EH (cell line): ENCODE measurements at places on chromosomes 11 and 22.

DNA sequence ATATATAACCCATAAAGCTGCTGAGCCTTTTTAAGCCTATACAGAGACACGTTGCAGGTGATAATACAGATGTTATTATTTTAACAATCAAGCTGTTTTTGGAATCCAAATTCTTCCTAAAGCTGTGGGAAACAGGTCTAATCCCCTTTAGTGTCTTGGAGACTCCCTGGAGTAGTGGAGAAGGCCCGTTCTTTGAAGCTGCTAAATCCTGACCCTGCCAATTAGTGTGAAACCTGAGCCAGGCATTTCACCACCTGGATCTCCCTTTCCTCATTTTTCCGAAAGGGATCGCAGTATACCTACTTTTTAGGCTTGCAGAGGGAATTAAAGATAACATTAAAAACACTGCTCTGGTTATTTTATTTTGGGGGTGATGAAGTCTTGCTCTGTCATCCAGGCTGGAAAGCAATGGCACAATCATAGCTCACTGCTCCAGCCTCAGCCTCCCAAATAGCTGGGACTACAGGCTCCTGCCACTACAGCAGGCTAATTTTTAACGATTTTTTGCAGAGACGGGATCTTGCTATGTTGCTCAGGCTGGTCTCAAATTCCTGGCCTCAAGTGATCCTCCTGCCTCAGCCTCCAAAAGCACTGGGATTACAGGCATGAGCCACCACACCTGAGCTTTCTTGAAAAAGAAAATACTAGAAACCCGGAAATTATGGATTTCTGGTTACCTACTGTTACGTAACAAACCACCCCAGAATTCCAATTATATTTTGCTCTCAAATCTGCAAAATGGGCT lies 1.7 kb upstream of the EIF4ENIF1 start:
- no peak for DNase-seq

DNA sequence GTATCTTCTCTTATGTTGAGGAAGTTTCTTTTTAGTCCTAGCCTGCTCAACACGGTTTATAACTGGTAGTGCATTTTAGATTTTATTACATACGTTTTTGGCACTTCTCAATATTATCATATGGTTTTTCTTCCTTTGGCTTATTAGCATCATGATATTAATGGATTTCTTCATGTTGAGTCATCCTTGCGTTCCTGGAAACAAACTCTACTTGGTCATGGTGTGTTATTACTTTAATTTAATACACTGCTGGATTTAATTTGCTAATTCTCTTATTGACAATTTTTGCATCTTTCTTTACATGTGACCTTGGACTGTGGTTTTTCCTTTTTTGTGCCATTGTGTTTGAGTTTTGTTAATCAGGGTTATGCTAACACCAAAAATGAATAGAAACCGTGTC lies 20.5 kb downstream of the IGF2 start:
- DNase-seq = peak; percentile 27

- DNase-seq = no peak
These were observed 39.5 kb upstream of the CUL5 start for GRCh38 chr11:107969219-107969618.

GRCh38 chr11:72570893-72571661 lies 103.1 kb downstream of the PDE2A start:
- no peak for DNase-seq

DNA sequence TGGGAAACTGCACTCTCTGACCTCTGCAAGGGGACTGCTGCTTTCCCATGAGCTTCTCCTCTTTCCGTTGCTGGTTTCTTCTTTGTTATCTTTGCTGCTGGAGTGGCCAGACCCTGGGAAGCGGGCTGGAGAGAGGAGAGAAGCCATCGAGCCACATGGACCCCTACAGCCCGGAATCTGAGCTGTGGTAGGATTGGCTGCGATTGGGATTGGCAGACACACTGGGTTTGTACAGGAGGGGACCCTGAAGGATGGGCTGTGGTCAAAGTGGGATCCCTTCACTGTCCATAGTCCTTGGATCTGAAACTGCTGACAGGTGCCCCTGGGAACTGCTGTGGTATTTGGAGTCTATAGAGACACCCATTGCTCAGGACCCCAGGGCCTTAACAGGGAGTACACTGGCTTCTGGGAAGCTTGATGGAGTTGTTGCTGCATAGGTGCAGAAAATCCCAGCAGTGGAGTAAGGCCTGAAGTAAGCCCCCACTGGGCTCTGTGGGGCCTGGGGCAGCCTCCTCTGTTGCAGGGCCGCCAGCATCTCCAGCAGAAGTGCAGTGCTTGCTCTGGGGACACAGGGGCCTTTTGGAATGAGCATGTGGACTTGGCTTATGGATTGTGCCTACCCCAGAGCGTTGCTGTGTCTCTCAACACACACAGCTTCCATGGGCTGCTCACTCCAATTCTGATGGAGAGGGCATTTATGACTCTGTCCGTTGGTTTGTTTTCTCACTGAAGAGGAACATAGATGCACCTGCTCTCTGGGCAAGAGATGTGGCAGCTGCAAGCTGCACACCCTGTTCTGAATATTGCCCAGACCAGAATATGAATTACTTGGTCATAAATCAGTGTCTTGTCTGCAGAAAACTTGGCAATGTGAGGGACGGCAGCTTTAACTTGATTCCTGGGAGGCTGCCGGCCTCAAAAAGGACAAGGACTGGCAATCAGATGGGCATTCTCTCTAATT lies 32.0 kb downstream of the BCR start:
- DNase-seq = no peak

- peak; percentile 94 for DNase-seq
These were observed 4.4 kb upstream of the PGAP2 start for GRCh38 chr11:3803726-3804495.

DNA sequence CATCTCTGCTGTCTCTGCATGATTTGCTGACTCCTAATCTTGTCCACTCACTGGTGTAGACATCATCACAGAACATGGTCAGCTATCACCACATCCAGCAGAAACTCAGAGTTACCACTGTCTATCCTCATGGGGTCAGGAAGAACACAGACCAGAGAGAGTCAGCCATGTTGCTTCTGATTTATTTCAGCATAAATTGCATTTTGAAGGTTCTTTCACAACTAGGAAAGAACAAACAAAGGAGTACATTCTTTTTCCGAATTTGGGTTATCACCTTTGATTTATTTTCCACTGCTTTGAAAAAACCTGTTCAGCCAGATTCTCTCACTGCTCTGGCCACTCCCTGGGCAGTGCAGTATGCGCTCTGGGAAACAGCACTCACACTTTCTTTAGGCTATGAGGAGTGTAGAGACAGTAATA lies 172.0 kb upstream of the MTMR2 start:
- DNase-seq = no peak

GRCh38 chr22:45585946-45586540 lies 83.4 kb downstream of the FBLN1 start:
- no peak for DNase-seq

DNA sequence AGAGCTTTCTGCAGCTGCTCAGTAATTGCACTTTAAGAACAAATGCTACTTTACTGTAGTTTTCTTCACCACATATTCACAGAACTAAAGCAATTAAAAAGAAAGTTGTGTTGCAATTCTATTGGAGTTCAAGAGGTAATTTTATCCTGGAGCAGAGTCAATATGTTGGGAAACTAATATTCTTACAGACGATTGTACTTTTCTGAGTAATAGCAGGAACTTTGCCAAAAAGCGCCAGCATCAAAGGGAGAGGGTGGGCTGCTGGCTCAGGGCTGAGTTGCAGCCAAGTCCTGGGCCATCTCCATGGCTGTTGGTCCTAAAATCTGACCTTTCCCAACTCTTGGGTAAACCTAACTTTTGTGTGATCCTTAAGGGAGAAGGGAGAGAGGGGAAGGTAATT lies 73.6 kb upstream of the MYO18B start:
- DNase-seq = no peak

GRCh38 chr11:47863189-47863897 lies 15.2 kb upstream of the NUP160 start:
- peak; percentile 92 for DNase-seq

DNA sequence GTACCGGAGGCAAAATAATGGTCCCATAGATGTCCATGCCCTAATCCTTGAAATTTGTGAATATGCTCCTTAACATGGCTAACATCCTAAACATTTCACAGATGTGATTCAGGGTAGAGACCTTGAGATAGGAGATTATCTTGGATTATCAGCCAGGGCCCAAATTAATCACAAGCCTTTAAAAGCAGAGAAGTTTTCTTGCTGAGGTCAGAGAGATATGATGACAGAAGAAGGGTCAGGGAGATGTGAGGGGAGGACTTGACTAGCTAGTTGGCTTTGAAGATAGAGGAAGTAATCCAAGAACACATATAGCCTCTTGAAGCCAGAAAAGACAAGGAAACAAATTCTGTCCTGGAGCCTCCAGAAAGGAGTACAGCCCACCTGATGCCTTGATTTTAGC lies 19.1 kb upstream of the FDX1 start:
- no peak for DNase-seq

GRCh38 chr11:72409458-72409857 lies 24.9 kb downstream of the CLPB start:
- DNase-seq = no peak

GRCh38 chr22:43167001-43167589 lies 15.7 kb downstream of the TSPO start:
- DNase-seq = no peak

GRCh38 chr11:5891216-5891800 lies 1.7 kb upstream of the OR52E5 start:
- DNase-seq = peak; percentile 4

DNA sequence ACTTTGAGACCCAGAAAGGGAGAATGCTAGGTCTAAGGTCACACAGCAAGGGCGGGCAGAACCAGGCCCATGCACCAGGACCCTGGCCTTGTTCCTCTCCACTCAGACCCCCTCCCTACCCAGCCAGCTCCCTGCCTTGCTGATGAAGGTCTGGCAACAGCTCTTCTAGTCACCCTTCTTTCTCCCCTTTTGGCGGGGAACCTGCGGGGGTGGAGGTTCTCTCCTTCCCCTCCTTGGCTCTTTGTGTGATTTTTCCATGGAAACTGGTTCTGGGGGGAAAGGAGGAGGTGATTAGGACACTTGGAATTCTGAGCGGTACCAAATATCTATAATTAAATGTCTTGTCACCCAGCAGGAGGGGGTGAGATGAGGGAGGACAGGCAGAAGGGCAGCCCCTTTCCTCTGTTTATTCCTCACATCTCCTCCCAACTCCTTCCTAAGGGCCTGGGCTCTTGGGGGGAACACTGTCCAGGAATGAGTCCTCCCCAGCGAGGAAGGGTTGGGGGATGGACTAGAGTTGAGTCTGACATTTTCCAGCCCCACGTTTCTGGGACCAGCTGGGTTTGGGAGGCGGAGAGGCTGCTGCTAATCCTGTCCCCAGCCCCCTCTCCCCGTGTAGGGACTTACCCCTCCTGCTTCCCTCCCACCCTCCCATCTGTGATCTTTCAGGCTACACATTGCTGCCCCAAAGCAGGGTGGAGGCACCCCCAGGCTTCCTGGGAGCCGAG lies 7.4 kb downstream of the ARHGEF17 start:
- peak; percentile 62 for DNase-seq

DNA sequence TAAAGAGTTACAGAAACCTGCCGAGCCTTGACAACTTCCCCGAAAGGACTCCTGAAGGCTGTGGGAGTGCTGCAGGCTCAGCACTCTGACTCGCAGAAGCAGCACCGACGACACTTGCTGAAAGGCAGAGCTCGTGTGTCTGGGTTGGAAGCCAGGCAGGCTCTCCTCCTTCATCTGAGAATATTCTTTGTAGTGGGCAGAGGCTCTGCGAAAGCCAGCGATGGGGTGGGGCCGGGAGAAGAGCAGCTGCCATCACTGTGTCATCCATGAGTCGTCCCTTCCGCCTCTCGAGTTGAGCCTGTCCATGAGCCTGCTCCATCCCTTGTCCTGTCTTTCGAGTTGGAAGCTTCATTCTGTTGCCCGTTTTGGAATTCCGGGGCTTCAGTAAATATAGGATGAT lies 11.9 kb downstream of the GLB1L2 start:
- no peak for DNase-seq
